ENCODE measurements at places on chromosomes 6 and 20.

DNA sequence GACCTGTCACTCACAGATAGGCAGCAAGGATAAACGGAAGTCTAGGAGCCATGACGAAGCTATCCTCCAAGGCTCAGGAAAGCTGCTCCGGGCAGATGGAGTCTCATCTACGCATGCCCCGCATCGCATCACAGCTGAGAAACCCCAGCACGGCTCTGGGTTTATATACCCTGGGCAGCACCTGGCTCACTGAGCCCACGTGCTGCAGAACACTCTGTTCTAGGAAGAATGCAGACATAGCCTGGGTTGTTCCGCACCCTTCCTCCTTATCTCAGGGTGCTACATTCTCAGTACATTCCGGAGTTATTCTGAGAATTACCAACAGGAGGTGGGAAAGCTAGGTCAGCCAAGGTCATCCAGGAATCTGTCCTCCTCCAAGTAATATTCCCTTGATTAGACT lies 260.4 kb downstream of the CBLN4 start:
- no peak for DNase-seq

DNA sequence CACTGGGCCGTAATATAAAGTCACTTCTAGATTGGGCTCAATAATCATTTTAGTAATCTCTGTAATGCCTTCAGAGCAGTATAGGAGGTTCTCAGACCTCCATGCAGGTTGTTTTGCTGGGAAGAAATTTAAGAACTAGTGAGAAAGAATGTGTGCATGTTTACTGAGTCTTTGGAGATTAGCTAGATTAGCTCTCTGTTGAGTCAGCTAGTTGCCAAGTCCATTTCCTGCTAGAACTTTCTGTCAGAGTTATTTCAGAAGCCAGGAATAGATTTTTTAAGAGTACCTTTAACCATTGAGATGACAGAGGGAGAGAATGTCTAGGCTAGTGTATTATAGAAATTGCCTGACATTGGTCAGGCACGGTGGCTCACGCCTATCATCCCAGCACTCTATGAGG lies 33.3 kb downstream of the ORC3 start:
- DNase-seq, result no peak

- DNase-seq, result no peak
Measured at GRCh38 chr6:28312939-28313338, 23.0 kb downstream of the ZSCAN31 start.

- no peak for DNase-seq
Measured at GRCh38 chr6:127022302-127022701, 96.2 kb upstream of the RSPO3 start.

- no peak for DNase-seq
Measured at GRCh38 chr20:52783769-52784168, 188.4 kb upstream of the TSHZ2 start.

DNA sequence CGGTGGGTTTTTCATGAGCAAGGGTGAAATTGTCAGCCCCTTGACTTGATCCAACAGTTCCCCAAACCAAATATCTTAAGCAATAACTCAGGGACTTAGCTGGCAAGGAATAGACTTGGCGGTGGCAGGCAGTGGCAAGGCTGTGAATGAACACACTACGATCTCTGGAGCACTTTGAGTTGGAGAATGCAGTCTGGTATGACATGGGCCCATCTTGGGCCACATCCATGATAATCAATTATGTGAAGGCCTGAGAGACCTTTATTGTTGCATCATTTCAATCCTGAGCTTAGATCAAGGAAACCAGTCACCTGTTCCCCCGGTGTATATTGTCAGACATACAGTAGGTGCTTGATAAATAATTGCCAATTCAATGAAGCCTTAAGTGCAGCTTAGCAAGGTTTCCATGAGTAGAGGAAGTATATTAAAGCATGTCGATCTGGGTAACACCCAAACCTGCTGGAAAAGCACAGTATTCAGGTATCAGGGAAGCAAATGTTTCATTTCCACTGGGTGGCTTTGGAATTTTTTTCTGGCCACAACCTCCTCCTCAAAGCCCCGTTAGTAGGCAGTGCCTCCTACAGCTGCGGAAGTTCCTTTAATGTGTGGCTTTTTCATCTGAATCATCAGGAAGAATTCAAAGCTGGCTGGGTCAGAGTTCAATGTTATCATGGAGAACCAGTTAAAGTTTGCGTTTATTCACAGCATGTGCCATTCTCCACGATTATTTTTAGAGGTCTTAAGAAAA lies 10.2 kb downstream of the CASS4 start:
- no peak for DNase-seq

DNA sequence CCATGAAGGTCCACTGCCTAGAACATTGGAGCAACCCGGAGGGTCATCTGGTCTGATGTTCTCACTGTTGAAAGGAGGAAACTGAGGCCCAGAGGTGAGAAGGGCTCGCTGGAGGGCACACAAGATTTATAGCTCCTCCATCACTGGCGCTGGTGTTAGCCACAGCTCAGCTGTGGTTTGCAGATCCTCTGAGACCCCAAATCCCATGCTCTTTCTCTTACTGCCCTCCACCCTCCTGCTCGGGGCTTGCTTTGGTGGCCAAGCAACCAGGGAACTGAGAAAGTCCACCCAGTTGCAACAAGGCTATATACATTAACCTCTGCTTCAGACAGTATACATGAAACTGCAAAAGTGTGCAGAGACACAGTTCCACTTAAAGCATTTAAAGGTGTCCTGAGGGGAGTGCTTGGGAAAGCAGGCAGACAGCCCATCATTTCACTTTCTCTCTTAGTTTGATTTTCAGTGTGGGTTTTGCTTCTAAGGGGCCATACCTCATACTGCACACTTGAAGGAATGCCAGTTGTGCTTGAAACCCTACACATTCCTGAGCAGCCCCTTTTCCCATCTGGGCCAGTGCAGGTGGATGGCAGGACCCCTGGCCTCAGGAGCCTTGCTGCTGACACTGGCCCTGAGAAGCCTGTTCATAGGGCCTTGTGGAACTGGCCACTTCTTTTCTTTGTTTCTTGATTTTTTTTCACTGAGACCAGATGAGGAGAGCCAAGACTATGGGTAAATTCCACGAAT lies 347.6 kb downstream of the CDC5L start:
- no peak for DNase-seq

GRCh38 chr6:143060806-143061596 lies at the start of gene AIG1:
AIG1 (plus strand) TSS chr6:143060889; CDS start chr6:143060926, 37 bp downstream.
- peak; percentile 86 for DNase-seq

GRCh38 chr20:12927489-12927888 lies 81.3 kb upstream of the SPTLC3 start:
- DNase-seq, result no peak

- DNase-seq, result no peak
Measured at GRCh38 chr6:169424149-169424804, 170.6 kb upstream of the THBS2 start.

DNA sequence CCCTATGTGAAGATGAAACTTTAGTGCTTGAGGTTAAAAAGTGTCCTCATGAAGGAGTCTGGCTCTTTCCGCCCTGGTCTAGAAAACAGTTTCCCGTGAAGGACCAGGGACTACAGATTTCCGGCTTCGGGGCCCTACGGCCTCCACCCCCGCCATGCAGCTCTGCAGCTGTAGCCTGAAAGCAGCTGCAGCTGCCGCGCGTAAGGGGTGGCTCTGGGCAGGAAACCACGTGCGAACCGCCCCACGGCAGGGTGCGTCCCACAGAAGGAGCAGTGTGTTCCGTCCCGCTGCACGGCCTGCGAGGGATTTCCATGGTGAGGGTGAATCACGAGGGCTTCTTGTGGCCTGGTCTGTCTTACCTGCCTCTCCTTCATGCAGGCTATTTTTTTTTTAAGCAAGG lies 117.0 kb downstream of the ERMARD start:
- no peak for DNase-seq

DNA sequence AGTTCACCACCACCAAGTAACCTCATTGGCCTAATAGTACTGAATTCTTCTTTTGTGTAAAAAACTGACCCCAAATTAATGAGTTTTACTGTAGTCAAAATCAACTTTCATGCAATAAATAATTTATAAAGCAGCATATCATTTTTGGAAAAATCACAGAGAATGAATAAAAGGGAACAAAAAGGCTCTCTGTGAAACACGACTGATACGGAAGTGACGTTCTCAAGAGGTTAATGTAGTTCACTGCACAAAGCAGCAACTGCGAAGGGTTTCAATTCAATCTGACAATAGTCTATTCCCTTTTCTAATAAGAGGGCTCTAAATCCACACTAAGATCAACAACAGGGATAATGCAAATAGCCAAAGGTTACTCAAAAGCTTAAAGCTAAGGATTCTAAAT lies 70.3 kb downstream of the PREP start:
- DNase-seq, result no peak
